ENCODE measurements at places on chromosomes 6 and 20.
A peak's percentile ranks its signal among the peaks of the same experiment; 100 is the strongest.

- DNase-seq, result no peak
These were observed 27.6 kb upstream of the PI16 start for GRCh38 chr6:36926708-36927513.

- peak; percentile 60 for DNase-seq
These were observed 9.2 kb downstream of the RAET1G start for GRCh38 chr6:149913540-149914240.

DNA sequence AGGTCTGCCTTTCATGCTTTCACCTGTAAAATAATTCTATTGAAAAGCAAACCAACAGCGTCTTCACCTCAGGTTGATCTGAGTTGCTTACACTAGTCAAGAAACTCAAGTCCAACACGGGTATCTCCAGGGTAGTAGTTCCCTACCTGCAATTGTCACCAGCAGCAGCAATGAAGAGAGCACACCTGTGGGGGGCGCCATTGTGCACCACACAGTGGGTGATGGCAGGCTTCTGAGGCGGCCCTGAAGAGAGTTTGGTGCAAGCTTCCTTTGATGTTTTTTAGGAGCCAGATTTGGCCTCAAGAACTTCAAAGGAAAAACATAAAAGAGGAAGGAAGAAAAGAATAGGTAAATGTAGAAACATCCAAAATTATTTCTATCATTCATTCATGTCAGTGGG lies 45.1 kb downstream of the KIAA0319 start:
- no peak for DNase-seq

GRCh38 chr6:166307082-166308032 lies 835 bp downstream of the PRR18 start:
- no peak for DNase-seq

DNA sequence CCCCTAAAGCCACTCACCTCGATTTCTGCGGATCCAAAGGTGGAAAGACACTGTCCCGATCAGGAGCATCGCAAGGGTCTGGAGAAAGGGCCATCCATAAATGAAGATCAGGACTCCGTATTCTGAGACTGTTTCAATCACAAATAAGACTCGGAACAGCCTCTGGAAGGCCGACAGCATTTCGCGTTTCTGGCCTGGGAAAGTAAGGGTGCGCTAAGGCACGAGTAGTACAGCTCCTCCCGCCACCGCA lies 44.6 kb downstream of the DPPA5 start:
- no peak for DNase-seq

DNA sequence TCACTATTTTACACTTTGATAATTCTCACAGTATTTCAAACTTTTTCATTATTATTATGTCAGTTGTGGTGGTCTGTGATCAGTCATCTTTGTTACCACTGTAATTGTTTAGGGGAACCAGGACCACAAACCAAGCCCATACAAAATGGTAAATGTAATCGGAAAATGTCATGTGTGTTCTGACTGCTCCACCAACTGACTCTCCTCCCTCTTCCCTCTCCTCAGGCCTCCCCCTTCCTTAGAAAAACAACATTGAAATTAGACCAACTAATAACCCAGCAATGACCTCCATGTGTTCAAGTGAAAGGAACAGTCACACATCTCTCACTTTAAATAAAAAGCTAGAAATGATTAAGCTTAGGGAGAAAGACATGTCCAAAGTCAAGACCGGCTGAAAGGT lies 63.8 kb downstream of the GMDS start:
- no peak for DNase-seq

DNA sequence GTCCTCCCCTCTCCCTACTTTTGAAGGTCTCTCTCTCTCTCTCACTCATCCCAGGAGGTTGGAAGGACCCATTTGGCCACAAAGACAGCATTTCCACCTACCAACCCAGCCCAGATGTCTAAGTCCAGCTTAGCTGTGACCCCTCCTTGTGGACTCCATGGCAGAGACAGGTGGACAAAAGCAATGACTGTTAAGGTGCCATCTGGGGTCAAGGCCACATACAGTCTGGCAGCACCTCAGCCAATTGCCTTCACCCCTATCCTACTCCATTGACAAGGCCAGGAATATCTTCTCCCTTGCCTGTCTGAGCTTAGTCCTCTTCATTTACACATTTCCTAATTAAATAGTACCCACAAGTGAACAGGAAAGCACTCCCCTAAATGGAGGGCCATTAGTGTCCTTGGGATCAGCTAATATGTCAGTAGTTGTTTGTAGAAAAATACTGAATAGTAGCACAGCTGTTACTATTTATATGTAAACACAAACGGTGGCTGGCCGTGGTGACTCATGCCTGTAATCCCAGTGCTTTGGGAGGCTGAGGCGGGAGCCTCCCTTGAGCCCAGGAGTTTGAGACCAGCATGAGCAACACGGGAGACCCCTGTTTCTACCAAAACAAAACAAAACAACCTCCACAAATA lies 28.8 kb downstream of the GCM1 start:
- peak; percentile 79 for DNase-seq

DNA sequence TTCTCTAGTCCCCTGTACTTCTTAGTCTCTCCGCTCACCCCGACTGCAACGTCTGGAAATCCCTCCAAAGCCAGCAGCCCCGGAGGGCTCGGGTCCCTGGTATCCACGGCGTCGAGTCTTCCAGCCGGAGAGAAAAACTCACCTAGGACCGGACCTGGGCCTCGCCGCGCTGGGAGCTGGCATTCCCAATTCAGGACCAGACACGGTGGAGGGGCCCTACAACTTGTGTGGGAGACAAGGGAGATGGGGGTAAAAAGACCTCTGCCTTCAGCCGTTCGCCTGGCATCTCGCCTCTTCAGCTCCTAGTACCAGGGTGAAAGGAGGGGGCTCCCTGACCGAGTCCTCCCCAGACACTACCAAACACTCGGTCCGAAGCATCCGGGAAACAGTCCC lies 64.3 kb downstream of the GPX5 start:
- no peak for DNase-seq

- DNase-seq, result no peak
These were observed 13.4 kb upstream of the CTNNBL1 start for GRCh38 chr20:37680420-37680819.

GRCh38 chr6:37665304-37665703 lies 32.4 kb downstream of the MDGA1 start:
- no peak for DNase-seq

DNA sequence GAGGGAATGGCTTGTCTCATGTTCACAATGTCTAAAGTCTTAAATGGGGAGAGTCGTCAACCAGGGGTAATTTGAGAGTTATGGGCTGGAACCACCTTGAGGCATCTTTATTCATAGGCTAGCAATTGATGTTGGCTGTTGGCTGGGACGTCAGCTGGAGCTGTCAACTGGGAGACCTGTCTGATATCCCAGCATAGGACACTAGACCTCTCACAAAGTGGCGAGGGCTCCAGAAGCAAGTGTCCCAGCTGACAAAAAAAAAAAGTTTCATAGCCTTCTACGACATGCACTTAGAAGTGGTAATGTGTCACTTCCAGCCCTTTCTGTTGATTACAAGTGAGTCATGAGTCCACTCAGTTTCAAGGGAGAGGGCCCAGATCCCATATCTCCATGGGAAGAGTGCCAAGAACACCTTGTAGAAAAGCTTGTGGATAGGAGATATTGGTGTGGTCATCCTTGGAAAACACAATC lies 278.0 kb downstream of the ESR1 start:
- no peak for DNase-seq

GRCh38 chr6:168884050-168884645 lies 369.5 kb downstream of the THBS2 start:
- DNase-seq, result no peak

DNA sequence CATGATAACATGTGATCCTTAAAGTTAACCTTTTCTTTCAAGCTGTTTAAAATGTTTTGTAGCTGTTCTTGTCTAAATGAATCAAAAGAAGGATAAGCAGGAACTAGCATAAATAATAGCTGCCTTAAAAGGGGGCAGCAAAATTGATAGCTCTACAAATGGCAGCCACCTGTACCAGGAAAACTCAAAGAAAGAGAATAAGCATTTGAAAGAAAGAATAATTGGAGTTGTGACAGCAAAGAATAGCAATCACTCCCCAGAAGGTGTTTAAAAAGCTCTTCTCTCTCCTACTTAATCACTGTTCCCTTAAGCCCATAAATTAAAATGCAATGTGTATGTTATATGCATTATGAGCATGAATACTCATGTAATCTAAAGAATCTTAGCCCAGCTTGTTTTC lies 114.6 kb downstream of the SIM1 start:
- DNase-seq, result no peak

GRCh38 chr20:17682889-17683198 lies 802 bp upstream of the RRBP1 start:
- no peak for DNase-seq

- no peak for DNase-seq
These were observed 39.0 kb upstream of the SUPT3H start for GRCh38 chr6:45416700-45417099.

- no peak for DNase-seq
These were observed 68.7 kb downstream of the F13A1 start for GRCh38 chr6:6251555-6252280.

GRCh38 chr6:141248021-141248799 lies 884.5 kb upstream of the GJE1 start:
- no peak for DNase-seq

- DNase-seq, result no peak
These were observed 591.9 kb downstream of the DOK5 start for GRCh38 chr20:55067158-55067825.

DNA sequence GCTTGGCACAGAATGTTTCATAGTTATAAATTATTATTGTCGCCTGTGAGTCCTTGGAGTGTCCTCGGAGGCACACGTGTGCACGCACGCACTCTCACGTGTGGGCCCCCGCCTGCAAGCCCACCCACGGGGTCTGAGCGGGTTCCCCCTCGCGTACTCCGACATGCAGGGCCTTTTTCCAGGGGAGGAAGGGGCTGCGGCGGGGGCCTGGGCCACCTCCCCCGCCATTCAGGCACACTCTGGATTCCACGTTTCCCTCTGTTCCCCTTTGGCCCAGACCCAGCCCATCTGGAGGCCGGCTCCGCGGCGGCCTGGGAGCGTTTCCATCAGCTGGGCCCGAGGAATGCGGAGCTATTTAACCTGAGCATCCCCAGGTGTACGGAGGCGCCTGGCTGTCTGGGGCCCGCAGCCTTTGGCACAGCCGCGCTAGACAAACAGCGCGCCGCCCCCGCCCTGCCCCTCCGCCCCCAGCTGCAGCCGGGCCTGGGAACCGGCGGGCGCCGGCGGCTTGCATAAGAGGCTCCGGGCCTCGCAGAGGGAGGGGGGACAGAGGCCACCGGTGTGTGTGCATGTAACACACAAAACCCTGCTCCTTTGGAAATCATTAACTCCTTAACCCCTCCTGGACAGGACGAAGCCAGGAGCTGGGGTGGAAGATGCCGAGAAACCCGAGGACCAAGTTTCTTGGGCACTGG lies 3.3 kb downstream of the ID1 start:
- no peak for DNase-seq

Measured in vagina (tissue), 2 donors.